ENCODE measurements at places on chromosomes 2 and 18. TPM values are rescaled to one million over a fixed set of nuclear protein-coding genes. Genes with fewer than 3 reads are reported as not detected.
A peak's percentile ranks its signal among the peaks of the same experiment; 100 is the strongest.

Gene ASB18
- total RNA-seq, result not detected

Gene INHBB
- not detected for total RNA-seq

Gene TTR
- total RNA-seq, result not detected

Gene INPP5D
- 0.51 TPM for total RNA-seq

Gene MROH2A
- total RNA-seq, result not detected

Gene REG3A
- not detected for total RNA-seq

Gene FAM237A
- total RNA-seq, result not detected

Gene IL36G
- total RNA-seq, result not detected

Gene IL1A
- total RNA-seq, result 0.17 TPM

Gene KDSR
- 42.6 TPM for total RNA-seq

Gene MOGAT1
- total RNA-seq, result not detected

Gene MAP3K19
- total RNA-seq, result not detected

Gene DNER
- 0.26 TPM for total RNA-seq

Gene SAG
- total RNA-seq, result not detected

Gene CMPK2
- 0.26 TPM for total RNA-seq

Gene TMEFF2
- total RNA-seq, result 0.33 TPM

Gene MC4R
- total RNA-seq, result not detected

GRCh38 chr2:177638507-177638906 lies 245.9 kb downstream of the AGPS start:
- DNase-seq, result no peak

- no peak for DNase-seq
These were observed 155.5 kb upstream of the ID2 start for GRCh38 chr2:8526403-8526696.

DNA sequence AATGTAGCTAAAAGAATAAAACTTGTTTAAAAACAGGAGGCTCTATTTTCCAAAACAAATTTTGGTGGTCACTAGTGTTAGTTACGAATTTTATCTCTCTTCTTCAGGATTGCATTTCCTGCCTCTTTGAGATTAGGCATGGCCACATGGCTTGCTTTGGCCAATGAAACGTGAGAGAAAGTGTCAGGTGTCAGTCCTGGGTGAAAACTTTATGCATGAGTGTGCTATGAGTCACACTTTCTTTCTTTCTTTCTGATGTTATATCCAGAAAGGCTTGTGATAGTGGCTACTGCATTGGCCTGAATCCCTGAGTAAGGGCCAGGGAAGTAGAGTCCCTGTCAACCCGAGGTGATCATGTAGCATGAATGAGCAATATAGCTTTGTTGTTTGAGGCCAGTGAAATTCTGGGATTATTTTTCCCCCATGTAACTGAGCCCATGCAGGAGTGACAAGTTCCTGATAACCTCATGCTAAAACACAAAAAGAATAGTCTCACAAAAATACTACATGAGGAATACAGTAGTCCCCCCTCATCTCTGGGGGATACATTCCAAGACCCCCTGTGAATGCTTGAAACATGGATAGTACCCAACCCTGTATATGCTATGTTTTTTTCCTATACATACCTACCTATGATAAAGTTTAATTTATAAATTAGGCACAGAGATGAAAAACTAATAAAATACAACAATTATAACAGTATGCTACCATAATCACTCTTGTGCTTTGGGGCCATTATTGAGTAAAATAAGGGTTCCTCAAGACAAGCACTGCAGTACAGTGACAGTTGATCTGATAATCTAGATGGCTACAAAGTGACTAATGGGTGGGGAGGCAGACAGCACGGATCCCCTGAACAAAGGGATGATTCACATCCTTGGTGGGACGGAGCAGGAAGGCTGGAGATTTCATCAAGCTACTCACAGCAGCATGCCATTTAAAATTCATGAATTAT lies 109.5 kb downstream of the CDC42EP3 start:
- peak; percentile 98 for DNase-seq

DNA sequence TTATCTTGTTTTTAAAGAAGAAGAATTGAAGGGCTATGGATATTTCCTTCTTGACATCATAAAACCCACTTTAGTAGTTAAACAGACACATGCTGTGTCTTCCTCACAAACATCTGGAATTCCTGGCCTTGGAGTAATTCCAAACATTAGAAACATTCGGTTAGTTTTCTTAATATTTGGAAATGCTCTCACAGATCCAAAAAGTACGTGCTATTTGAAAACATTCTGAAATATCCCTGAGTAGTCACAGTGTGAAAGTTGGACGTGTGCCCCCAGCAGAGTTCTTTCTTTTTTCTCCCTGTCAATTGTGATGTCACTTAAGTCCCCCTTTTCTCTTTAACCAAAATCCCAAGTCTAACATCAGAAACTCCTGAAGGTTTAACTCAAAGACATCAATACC lies 91.3 kb downstream of the ANTXR1 start:
- no peak for DNase-seq

GRCh38 chr18:76459687-76460350 lies 35.2 kb downstream of the ZNF516 start:
- peak; percentile 100 for DNase-seq

- DNase-seq, result peak; percentile 72
These were observed 64.9 kb downstream of the LPIN2 start for GRCh38 chr18:2948038-2948437.

DNA sequence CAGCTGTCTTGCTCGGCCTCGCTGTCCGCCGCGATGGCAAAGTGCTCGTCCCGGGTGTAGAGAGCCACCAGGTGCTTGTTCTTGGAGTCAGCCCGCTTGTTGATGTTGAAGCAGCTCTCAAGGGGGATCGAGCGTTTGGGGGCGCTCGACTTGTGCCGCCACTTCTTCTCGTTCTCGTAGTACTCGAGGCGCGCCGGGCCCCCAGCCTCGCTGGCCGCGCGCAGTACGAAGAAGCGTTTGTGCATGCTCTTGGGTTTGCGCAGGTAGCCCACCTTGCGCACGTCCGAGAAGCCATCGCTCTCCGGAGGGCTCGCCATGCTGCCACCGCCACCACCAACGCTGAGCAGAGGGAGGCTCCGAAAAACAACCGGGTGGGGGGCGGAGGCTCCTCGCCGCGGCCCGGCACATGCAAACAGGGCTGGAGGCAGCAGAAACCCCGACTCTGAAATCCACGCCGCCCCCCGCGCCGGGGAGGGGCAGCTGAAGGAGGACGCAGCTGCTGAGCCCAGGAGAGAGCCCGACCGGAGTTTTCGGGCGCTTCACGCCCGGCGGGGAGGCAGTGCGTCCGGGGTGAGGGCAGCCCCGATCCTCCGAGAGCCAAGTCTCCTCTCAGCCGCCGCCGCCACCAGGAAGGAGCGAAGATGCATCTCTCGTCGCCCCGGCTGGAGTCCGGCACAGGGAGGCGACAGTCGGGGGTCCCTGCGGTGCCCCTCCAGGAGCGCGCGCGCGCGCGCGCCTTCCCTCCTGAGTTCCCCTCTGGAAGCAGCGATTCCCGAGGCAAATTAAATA lies 1.0 kb downstream of the IRS1 start:
- peak; percentile 69 for DNase-seq

GRCh38 chr2:148726228-148726627 lies 81.7 kb downstream of the EPC2 start:
- no peak for DNase-seq

GRCh38 chr2:25651066-25651465 lies 22.3 kb downstream of the DTNB start:
- DNase-seq, result peak; percentile 42

GRCh38 chr2:152434395-152435182 lies 99.6 kb downstream of the FMNL2 start:
- DNase-seq, result no peak

DNA sequence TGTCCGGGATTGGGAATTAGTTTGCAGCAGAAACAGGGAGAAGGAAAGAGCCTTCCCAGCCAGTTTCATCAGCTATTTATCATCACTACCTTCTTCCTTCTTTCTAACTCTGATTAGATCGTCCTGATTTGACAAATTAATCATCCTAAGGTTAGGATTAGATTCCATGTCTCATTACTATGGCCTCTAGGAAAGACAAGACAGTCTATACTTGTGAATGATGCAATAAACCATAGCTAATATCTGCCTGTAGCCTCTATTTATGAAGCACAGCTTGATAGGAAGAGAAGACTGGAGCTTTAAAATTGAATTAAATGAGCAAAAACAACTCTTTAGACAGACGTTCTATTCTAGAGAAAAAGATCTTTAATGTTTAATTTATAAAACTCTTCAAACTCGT lies 25.2 kb upstream of the FRZB start:
- no peak for DNase-seq

GRCh38 chr2:70919672-70920366 lies 15.9 kb upstream of the ATP6V1B1 start:
- peak; percentile 56 for DNase-seq

DNA sequence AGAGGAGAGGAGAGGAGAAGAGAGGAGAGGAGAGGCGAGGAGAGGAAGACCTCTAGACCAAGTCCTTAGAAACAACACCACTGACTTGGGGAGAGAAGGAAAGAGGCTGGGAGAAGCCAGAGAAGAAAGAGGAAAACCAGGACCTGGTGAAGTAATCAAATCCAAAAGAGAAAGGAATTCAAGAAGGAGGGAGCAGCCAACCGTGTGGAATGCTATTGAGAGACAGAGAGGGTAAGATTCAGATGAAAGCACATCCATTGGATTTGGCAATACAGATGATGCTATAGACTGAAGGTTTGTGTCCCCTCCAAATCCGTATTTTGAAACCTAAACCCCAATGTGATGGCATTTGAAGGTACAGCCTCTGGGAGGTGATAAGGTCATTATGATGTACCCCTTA lies 50.7 kb downstream of the GALNT14 start:
- DNase-seq, result no peak

GRCh38 chr18:61854578-61855448 lies 38.0 kb downstream of the RNF152 start:
- DNase-seq, result peak; percentile 62

DNA sequence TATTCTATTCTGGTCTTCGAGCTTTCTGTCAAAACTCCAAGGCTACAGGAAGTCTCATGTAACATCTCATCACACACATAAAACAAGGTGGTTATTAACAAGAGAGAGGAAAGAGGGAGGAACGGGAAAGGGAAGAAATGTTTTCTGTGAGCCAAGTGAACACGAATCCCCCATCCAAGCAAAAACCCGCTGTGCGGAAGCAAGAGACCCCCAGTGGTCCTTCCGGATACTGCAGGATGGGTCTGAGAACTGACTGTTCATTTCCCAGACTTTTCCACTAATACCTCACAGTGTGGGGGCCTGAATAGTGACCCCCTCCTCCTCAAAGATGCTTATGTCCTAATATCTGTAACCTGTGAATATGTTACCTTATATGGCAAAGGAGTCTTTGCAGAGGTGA lies 19.0 kb upstream of the DIPK1C start:
- peak; percentile 13 for DNase-seq

- no peak for DNase-seq
These were observed at the start of gene LCT for GRCh38 chr2:135836596-135837270. Gene LCT (minus strand): TSS chr2:135837184. CDS start chr2:135837169, 15 bp downstream.

DNA sequence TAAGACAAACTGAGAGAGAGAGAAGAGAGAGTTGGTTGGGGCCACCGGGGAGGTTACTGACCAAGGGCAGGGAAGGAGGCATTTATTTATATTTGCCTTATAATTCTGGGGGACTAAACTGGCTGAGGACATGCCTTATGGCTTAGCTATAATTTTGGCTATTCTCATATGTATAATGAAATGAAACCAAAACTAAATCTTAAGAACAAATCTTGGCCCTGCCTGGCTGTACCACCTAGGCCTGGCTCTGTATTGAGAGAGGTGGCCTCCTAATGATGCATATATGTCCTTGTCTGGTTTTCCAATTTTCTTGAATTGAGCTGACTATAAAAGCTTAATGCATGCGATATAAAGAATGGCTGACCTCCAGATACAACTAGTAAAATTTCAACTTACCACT lies 3.5 kb upstream of the PPP1CB start:
- no peak for DNase-seq

DNA sequence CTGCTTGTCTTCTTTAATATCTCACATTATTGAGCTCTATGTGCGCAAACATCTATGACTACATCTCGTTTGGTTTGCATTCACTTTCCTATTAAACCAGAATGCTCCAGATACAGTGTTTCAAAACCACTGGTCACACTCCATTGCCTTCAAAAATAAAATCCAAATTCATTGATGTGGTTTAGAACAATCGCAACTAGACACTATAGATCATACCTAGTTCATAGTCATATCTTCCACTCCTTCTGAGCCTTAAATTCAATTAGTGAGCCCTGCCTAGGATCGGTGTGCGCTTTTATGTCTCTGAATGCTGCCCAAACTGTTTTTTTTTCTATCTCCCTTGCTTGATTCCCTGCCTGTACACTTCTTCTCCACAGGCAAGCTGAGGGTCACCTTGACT lies 238.5 kb upstream of the RGPD4 start:
- DNase-seq, result no peak

GRCh38 chr2:226797989-226798421 lies 1.6 kb downstream of the IRS1 start:
- DNase-seq, result peak; percentile 61

- DNase-seq, result peak; percentile 53
These were observed 13.5 kb upstream of the CALCRL start for GRCh38 chr2:187461294-187462261.

GRCh38 chr2:147631294-147631693 lies 213.5 kb upstream of the ACVR2A start:
- DNase-seq, result no peak

GRCh38 chr2:21067125-21067524 lies 23.3 kb upstream of the APOB start:
- no peak for DNase-seq

GRCh38 chr2:20622731-20623130 lies 28.2 kb downstream of the HS1BP3 start:
- DNase-seq, result no peak

DNA sequence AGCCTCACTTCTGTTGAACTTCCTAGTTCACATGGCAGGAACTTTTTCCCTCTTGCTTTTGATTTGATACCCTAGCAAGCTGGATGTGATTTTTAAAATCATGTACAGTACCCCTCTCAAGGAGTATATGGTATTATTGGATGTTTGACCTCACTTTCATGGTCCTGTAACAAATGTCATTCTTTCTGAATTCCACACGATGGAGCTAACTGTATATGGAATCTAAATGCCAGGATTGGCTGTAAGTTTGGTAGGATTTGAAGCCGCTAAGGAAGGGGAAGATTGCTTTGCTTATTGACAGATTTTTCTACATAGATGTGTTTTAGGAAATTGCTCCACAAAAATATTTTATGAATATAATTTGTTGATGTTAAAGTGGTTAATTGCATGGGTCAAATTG lies 18.3 kb downstream of the MAIP1 start:
- DNase-seq, result peak; percentile 51

Measured in fibroblast of lung (primary cell).